ENCODE measurements at places on chromosomes 11 and 22.

DNA sequence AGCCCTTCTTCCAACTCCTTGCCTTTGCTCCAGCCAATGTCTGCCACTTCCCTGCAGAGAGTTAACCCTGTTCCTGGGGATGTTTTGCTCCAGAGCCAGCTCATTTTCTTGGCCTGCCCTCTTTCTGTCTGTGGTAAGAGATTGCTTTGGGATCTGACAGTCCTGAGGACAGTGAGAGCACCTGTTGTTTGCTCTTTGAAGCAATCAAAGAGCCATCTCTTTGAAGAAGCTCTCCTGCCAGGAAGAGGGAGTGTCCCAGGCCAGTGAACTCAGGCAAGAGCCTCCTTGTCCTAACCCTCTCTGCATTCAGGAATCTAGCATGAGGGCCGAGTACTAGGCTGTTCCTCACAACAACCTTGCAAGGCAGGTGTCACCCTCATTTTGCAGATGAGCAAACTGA lies 42.2 kb downstream of the TRAF6 start:
- DNase-seq, result no peak

DNA sequence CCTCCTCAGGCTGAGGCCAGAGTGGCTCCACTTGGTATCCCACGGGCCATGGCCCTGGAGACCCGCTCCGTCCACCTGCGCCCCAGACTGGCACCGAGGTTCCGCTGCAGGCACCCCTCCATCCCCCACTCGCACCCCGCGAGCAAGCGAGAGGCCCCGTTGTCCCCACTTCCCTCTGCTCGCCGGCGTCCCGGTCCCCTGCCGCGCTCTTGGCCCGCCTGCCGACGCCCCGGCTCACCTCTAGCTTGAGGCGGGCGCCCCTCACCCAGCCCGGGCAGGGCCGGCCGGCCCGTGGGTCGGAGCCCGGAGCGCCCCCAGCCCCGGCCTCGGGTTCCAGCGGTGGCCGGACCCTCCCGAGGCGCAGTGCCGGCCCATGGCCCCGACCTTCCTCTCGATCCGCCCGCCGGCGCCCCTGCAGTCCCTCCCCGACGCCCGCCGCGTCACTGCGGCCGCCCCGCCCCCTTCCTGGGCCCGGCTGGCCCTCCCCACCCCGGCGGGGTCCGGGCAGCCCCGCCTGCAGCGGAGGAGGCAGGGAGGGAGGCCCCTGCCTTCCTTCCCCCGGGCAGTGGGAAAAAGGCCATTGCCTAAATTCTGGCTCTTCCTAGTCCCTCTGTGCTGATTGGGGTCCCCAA lies at the start of gene PITPNM1:
TSS of gene PITPNM1 (minus strand) at position 414 of the 632 bp plus-strand sequence. CDS start 1,183 bp downstream, outside the sequence.
- no peak for DNase-seq

- no peak for DNase-seq
These were observed 528.0 kb downstream of the SOX6 start for GRCh38 chr11:15828215-15828853.

- DNase-seq, result no peak
These were observed 1424.9 kb downstream of the TBC1D22A start for GRCh38 chr22:48187356-48187755.

- DNase-seq, result no peak
These were observed 81.2 kb upstream of the SPON1 start for GRCh38 chr11:13881226-13881905.

DNA sequence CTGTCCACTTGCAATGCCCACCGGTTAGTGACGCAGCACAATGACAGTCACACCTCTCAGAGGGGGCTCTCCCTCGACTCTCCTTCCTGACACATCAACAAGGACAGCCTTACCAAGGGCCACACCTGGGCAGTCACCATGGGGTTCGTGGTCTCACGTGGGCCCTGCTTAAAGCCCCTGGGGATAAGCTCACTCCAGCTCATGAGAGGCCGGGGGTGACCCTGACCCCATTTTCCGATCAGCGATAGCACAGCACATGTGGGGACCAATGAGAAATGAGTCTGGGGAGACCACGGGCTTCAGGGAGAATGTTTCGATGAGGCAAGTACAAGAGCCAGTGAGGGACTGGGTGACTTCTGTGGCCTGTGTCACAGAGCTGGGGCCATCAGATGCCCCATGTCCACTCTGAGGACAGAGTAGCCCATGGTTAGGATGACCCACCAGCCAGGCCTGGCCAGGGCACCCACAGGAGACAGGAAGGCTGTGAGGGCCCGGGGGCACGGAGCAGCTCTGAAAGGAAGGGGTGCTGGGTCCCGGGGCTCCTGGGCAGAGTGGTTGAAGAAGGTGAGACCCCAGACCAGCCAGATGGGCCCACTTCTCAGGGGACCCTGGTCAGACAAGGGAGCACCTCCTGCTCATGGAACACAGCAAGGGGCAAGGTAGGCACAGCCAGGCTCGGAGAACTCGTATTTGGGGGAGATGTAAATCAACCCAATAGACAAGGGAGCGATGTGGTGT lies 128.8 kb downstream of the MED15 start:
- no peak for DNase-seq
